ENCODE measurements at places on chromosomes 5 and 9.
A peak's percentile ranks its signal among the peaks of the same experiment; 100 is the strongest.

- DNase-seq, result no peak
These were observed 47.2 kb downstream of the INSYN2B start for GRCh38 chr5:169933127-169933526.

GRCh38 chr5:92544596-92544995, 1036.4 kb downstream of the NR2F1-AS1 start:
- DNase-seq, result no peak

- no peak for DNase-seq
These were observed 39.0 kb upstream of the EXOC3 start for GRCh38 chr5:403995-404394.

GRCh38 chr9:122085260-122085659, 7.8 kb downstream of the TTLL11 start:
- DNase-seq, result no peak

- DNase-seq, result peak; percentile 54
These were observed 13.9 kb upstream of the ADAMTSL1 start for GRCh38 chr9:18459962-18460584.
